ENCODE measurements at places on chromosomes 12 and 14. TPM values are rescaled to one million over a fixed set of nuclear protein-coding genes. Genes with fewer than 3 reads are reported as not detected.

The NEUROD4 gene
- not detected for total RNA-seq

The RIMBP2 gene
- total RNA-seq = not detected

The GZMH gene
- 47.6 TPM for total RNA-seq

The CEBPE gene
- 0.41 TPM for total RNA-seq

DNA sequence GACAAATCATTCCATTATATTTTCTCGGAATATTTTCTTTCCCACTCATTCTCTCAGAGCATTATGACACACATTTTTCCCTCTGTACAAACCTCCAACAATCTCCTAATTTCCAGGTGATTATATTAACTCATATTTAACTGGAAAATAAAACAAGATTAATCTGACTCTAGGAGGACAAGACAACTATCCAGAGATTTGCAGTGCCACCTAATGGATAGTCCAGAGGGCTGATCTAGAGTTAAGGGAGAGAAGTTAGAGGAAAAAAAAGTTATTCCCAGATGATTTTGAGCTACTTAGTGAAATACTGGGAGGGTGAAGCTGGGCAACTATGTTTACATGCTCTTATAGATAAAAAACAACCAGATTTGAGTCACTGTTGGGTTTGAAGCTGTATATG lies 161.7 kb downstream of the ALX1 start:
- DNase-seq = no peak

GRCh38 chr12:117907108-117907689 lies 61.6 kb downstream of the KSR2 start:
- no peak for DNase-seq

- no peak for DNase-seq
Measured at GRCh38 chr12:18522806-18523205, 215.0 kb downstream of the PLCZ1 start.

GRCh38 chr14:105591052-105591451 lies 64.7 kb downstream of the TMEM121 start:
- DNase-seq = no peak

DNA sequence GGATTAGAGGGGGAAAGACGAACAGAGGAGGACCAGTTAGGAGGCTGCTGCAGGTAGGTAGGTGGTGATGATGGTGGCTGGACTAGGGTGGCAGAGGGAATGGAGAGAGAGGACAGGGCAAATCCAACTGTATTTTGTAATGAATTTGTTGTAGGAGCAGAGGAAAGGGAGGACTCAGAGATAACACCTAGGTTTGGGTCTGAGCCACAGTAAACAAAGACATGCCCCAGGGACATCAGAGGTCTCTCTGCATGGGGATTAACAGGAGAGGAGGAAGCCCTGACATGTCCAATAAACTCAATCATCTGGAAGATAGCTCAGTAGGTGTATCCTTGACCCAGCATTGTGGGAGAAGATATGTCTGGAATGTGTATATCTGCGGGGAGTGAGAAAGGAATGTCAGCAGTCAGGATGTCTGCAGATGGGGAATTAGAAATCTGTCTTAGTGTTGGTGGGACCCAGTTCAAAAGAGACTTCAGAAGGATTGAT lies 4.7 kb upstream of the SLC48A1 start:
- no peak for DNase-seq

- no peak for DNase-seq
Measured at GRCh38 chr12:85835426-85836196, 598 bp downstream of the RASSF9 start.

GRCh38 chr12:26346736-26347135 lies 151.4 kb downstream of the SSPN start:
- DNase-seq = no peak

DNA sequence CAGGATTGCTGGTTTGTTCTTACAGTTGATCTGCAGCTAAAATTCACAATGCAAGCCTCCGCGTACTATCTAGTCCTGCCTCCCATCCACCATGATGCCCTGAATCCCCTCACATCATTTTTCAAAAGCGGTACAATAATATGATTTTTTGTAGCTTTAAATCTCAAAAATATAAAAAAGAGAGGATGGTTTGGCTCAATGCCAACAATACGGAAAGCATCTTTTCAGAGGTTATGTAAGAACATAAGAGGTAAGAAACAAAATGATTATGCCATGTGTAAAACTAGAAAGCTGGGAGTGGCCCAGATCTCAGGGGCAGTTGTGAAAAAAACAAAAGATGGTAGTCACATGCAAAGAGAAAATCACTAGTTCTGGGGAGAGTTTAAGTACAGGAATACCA lies 24.0 kb upstream of the ZDHHC17 start:
- DNase-seq = no peak

DNA sequence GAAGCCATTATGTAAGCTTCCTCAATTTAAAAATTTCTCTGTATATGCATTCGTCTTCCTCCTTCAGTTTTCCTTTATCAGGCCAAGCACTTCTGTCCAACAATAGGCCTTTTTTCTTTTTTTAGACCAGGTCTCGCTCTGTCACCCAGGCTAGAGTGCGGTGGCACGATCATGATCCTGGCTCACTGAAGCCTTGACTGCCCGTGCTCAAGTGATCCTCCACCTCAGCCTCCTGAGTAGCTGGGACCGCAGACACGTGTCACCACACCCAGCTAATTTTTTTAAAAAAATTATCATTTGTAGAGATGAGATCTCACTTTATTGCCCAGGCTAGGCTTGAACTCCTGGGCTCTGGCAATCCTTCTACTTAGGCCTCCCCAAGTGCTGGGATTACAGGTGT lies 25.8 kb downstream of the TAOK3 start:
- no peak for DNase-seq

DNA sequence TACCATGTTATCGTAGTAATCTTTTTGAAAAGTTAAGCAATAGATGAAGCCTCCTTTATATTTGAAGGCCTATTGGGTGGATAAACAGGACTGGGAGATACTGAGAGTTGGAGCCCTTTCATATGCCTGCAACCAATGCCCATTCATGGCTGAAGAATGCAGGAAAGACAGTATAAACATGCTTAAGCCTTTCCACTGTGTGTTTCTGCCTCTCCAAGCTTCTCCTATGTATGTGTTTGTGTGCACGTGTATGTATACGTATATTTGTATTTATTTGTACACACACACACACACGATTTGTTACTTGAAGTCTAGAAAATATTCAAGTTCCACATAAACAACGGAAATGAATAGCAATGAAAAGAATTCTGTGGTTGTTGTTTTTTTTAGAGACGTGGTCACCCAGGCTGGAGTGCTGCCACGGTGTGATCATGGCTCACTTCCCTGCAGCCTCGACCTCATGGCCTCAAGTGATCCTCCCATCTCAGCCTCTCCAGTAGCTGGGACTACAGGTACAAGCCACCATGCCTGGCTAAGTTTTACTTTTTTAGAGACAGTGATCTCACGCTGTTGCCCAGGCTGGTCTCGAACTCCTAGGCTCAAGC lies 1453.5 kb downstream of the AACS start:
- DNase-seq = no peak

DNA sequence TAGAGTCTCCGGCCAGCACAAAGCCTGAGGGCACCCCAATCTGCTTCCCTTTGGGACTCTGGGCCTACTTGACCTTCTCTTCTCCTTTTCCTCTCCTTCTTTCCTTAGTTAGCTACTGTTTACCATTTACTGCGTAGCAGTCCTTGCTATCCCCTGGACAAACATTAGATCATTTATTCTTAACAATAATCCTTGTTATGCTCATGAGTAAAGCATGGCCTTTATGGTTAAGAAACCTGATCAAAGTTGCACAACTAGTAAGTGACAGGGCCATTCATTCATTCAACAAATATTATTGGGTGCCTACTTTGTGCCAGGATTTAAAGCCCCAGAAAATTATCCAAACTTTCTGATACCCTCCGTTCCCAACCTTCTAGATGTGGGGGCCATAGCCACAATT lies 3.2 kb upstream of the HDAC7 start:
- no peak for DNase-seq

GRCh38 chr14:95098984-95099599 lies 58.2 kb downstream of the DICER1 start:
- no peak for DNase-seq

DNA sequence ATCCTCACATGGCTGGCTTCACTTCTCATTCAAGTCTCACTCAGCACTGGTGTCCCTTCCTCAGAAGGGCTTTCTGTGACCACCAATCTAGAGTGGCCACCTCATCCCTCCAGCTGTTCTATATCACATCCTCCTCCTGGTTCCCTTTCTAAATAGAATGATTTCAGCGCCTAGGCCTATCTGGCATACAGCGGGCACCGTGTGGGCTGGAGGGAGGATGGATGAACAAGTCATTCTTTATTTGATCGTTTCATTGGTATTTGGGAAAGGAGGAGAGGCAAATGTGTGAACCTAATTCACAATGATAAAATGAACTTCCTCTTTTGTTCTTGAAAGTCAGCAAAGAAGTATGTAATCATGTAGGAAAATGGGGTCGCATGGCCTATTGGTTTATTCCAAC lies 394.2 kb downstream of the DPF3 start:
- no peak for DNase-seq

- DNase-seq = no peak
Measured at GRCh38 chr12:337039-337438, 52.1 kb downstream of the KDM5A start.

DNA sequence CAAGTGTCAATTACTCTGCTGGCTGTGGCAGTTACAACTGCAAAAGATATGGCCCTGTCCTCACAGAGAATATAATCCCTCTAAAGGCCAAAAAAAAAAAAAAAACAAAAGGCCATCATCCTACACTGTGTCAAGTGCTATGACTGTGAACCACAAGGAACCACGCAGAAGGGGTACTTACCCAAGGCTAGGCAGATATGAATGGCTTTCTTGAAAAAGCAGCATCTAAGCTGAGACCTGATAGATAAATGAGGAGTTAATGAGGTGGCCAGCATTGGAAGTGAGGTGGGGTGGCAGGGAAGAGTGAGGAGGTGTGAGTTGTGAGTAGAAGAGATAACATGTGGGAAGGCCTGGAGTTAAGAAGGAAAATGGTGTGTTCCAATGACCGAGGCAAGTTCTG lies 16.4 kb upstream of the IL22 start:
- no peak for DNase-seq

Measured in activated naive CD4-positive, alpha-beta T cell treated with anti-CD3 and anti-CD28 coated beads, Interleukin-2, amount 50 U/mL, for 72 hours (primary cell).